Activated CD8-positive, alpha-beta memory T cell treated with anti-CD3 and anti-CD28 coated beads for 1 hour (primary cell): ENCODE measurements at places on chromosomes 2 and 18.

GRCh38 chr2:168654705-168655104 lies 147.7 kb upstream of the NOSTRIN start:
- no peak for DNase-seq

DNA sequence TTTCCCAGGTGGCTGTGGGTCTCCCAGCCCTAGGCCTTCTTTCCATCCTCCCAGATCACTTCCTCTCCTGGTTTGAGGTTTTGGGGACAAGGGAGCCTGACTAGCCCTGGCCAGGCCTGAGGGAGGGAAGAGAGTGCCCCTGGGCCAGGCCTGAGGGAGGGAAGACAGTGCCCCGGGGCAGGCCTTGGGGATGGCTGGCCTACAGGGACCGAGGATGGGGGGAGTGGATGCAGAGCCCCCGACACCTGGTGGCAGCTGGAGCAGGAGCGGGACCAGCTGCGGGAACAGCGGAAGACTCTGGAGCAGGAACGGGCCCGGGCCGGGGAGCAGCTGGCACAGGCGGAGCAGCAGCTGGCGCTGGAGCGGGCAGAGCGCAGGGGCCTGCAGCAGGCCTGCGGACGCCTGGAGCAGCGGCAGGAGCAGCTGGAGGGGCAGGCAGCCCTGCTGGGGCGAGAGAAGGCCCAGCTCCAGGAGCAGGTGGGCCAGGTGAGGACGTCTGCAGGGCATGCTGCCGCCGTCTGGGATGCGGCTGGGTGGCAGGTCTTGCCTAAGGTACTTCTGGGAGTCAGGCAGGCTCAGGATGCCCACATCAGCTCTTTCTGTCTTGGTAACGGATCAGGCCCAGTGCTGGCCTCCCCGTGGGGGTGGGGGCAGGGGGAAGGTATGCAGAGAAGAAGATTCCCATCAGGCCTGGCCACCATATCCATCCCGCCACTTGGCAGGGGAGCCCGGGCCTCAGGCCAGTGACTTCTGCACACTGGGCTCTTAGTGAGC lies 29.2 kb downstream of the CROCC2 start:
- no peak for DNase-seq

DNA sequence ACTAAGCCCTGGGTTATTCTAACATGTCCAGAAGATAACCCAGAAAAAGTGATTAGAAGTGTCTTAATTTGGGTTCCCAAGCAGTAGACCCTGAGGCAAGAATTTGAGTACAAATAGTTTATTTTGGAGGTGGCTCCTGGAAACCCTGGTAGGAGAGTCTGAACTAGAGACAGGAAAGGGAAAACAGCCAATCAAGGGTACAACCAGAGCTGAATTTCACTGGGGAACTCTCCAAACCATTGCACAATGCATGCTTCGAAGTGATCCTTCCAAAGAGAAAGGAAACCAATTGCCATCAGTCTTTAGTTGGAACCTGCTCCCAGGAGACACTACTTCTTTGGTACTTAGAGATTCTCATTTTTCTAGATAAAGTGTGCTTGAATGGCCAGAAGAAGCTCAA lies 361.5 kb downstream of the MBD2 start:
- DNase-seq, result no peak

DNA sequence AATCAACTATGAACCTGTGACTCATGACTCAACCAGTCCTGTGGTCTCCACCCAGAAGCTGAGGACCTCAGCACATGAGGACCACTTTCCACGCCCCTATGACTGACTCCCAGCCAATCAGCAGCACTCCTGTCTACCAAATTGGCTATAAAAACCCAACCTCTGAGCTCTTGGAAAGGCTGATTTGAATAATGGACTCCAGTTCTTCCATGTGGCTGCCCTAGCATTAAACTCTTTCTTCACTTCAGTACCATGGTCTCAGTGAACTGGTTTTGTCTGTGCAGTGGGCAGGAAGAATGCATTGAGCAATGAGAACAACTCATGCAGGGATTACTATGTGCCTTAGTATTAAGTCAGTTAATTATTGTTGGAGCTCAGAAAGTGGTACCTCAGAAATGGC lies 78.3 kb downstream of the CMPK2 start:
- no peak for DNase-seq

DNA sequence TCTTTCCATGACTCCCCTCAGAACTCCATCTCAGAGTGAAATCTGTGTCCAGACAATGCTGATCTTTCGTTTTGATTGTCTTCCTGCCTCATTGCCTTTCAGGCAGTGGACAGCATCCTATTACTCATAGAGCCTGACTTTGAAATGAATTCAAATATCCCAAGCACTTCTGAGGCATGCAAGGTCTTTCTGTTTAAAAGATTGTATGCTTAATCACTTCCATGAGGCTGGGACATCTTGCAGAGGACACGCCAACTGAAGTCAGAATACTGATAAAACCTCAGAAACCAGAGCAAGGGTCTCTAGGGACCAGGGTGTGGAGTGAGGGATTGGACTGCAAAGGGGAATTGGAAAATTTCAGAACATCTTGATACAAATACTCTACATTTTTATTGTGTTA lies 836.5 kb upstream of the ID2 start:
- DNase-seq, result no peak

DNA sequence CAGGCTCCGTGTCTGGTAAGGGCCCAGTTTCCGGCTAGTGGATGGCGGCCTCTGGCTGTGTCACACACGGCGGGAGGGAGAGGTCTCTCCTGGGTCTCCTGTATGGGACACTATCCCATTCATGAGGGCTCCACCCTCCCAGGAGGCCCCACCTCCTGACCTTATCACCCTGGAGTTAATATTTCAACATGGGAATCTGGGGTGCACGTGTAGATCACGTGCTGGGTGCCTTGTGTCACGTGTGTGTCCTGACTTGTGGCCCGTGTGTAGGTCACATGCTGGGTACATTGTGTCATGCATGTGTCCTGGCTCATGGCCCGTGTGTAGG lies 9.9 kb downstream of the NEU4 start:
- no peak for DNase-seq

GRCh38 chr2:60614319-60614718 lies 60.9 kb upstream of the BCL11A start:
- DNase-seq, result no peak

DNA sequence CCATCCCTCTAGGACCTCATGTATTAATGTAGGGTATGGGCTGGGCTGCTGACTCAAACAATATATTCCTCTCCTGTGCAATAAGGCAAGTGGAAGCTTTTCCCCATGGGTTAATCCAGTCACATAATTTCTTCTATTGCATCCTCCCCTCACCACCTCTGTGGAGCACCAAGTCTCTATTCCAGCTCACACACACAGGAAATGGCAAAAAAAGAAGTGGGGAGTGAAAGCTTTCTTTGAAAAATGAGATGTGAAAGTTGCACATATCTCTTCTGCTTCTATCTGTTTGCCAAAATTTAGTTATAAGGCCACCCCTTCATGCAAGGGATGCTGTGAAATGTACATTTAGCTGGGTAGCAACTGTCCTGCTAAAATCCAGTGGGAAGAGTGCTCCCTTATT lies 121.3 kb downstream of the CDC42EP3 start:
- DNase-seq, result no peak

DNA sequence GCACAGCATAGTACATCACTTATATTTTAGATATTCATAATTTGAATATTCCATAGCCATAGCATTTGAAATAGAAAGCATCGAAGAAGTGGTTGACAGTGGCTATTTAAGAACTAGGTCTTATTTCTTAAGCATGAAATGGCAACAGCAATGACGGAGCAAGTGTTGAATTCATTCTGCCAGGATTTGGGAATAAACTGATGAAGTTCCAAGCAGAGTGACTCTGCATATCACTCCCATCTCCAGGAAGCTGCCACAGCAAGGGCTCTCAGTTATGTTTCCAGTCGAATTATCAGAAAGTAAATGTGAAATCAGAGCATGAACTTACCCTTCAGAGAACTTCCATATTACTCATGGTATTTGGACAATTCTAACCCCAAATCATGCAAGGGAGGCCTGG lies 208.1 kb downstream of the IKZF2 start:
- DNase-seq, result no peak

- no peak for DNase-seq
These were observed 94.6 kb downstream of the EN1 start for GRCh38 chr2:118752762-118753429.

DNA sequence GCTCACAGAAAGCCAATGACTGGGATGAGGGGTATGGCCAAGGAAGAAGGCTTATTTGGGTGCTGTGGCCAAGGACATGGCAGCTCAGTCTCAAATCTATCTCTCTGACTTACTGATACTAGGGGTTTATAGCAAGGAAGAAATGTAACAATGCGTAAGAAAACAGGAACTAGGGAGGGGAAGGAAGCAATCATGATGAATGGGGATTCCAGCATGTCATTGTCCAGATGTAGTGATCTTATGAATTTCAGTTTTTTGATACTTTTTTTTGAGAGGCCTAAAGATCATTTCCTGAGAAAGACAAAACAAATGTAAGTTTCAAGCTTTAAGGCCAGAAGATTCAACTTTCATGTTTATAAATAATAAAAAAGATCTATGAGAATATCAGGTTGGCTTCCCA lies 298.6 kb upstream of the FAM98A start:
- DNase-seq, result no peak
